AG09319 (cell line): ENCODE measurements at places on chromosomes 1 and 21.

GRCh38 chr1:246107516-246108277, 399.4 kb downstream of the SMYD3 start:
- DNase-seq = peak; percentile 16

DNA sequence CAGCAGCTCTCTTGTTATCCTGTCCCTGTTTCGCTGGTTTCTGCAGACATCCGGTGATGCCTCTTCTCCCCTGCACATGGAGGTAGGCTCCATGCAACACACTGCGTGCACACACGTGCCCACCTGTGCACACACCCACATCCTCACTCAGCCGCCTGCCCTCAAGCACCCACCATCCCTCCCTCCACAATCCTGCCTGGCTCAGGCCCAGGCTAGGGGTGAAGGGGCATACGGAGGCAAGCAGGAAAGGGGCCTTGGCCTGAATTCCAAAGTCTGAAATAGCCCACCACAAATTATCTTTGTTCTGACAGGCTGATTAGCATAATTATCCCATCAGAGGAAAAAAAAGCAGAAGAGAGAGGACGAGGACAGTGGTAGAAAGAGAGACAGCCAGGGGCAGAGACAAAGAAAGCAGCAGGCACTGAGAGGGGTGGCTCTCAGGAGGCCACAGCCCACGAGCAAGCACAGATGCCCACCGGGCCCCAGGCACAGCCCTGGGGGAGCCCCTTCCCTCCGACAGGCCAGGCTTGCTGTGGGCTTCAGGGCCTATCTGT, 73.2 kb downstream of the GRIK3 start:
- DNase-seq = no peak

GRCh38 chr1:156616463-156616862, 2.8 kb upstream of the HAPLN2 start:
- no peak for DNase-seq

GRCh38 chr21:31855180-31855579, 17.6 kb upstream of the HUNK start:
- DNase-seq = no peak

DNA sequence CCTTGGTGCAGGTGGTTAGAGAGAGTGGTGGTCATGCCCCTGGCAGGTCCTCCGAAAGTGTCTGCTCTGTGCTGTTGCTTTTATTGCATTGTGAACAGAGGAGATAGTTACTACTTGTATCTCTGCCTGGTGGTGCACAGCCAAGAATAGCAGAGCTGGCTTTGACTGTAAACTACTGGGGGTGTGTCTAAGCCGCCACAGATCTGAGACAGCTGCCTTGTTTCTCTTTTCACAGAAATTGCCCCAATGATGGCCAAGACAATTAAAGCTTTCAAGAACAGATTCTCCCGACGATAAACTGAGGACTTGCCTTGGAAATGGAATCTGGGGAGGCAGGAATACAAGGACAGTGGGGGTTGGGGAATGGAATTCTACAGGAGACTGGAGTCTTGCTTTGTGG, 16.0 kb downstream of the ELOA start:
- no peak for DNase-seq

- DNase-seq = no peak
Measured at GRCh38 chr1:101733340-101733739, 263.4 kb downstream of the OLFM3 start.

DNA sequence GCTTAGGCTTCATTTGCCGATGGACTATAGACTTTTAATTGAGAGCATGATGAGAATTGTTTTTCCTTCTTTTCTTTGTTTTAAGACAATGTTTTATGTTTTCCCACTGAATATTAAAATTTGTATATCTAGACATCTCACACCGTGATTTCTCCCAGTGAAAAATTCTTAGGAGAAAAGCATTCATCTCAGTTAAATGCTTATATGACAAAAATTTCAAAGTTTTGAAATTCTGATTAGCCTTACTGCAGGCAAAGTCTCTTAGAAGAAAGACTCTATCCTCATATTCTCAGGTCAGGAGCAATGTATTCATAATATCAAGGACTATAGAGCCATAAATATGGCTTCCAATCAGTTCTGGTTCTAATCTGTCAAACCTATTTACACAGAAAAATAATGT, 2085.0 kb downstream of the NCAM2 start:
- no peak for DNase-seq

GRCh38 chr1:235910357-235911299, 43.9 kb upstream of the LYST start:
- DNase-seq = no peak

- no peak for DNase-seq
Measured at GRCh38 chr1:90480271-90480835, 236.7 kb downstream of the BARHL2 start.

GRCh38 chr1:207393610-207394009, 60.5 kb upstream of the CR2 start:
- peak; percentile 94 for DNase-seq
